ENCODE measurements at places on chromosomes 11 and 22.

- no peak for DNase-seq
Observed at GRCh38 chr11:96055706-96056387, 131.9 kb upstream of the MTMR2 start.

GRCh38 chr22:20431511-20432192 is 6.0 kb downstream of the SCARF2 start:
- DNase-seq: no peak

DNA sequence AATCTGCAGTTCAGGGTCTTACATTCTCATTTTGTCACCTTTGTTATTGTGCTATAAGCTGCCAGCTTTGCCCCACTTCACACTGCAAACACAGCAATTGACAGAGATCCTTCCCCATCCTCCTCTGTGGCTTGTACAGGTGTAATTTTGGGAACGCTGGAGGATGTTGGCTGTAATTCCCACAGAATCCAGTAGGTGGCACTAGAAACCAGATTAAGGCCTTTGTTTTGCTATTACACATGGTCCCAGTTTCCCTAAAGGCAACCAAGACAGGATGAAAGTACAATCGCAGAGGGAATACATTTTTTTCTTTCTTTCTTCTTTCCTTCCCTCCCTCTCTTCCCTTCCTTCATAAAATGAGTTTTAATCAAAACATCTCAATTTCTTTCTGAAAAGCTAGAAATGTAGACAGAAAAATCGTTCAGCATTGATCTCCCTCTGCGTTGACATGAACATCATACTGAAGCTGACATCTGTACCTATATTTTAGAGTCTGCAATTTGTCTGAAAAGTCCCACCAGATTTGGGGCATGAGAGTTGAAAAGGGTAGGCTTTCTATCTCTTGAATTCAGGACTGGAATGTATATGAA is 21.3 kb upstream of the NELL1 start:
- peak; percentile 41 for DNase-seq

GRCh38 chr11:16412525-16413172 is 56.3 kb upstream of the SOX6 start:
- DNase-seq: no peak

GRCh38 chr11:69292221-69292648 is 1.7 kb upstream of the MYEOV start:
- peak; percentile 52 for DNase-seq

- no peak for DNase-seq
Observed at GRCh38 chr11:870127-870413, 27.4 kb downstream of the TSPAN4 start.

DNA sequence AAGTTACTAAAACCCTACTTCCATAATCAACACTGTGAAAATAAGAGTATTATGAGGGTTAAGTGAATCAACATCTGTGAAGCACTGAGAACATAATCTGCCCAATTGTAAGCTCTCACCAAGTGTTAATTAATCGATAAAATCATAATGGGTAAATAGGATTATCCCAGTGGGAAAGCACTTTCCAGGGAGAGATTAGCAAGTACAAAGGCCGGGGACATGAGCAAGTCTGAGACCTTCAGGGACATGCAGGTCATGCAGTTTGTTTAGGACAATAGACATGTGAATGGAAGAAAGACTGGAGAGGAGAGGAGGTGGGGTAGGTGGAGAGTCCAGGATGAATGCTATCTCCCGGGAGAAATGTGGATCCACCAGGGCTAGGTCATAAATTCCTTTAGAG is 57.8 kb upstream of the FIBIN start:
- DNase-seq: no peak

DNA sequence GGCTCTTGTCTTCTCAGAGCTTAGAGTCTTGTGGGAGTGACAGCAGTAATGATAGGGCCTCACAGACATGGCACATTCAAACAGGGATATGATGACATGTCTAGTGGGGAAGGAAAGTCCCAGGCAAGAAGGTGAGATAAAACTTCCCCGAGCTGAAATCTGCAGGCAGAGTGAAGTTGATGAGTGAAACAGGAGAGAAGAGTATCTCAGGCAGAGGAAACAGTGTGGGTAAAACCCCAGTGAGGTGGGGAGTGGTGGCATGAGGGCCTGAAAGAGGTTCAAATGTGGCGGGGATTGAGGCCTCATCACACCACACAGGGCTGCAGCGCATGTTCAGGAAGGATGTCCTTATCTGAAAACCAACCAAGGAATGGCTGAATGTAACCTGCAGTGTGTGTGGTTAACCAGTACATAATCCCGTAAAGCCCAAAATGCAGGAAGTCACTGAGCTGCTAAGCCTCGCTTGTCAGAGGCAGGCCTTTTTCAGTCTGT is 153.8 kb upstream of the E2F8 start:
- DNase-seq: no peak

DNA sequence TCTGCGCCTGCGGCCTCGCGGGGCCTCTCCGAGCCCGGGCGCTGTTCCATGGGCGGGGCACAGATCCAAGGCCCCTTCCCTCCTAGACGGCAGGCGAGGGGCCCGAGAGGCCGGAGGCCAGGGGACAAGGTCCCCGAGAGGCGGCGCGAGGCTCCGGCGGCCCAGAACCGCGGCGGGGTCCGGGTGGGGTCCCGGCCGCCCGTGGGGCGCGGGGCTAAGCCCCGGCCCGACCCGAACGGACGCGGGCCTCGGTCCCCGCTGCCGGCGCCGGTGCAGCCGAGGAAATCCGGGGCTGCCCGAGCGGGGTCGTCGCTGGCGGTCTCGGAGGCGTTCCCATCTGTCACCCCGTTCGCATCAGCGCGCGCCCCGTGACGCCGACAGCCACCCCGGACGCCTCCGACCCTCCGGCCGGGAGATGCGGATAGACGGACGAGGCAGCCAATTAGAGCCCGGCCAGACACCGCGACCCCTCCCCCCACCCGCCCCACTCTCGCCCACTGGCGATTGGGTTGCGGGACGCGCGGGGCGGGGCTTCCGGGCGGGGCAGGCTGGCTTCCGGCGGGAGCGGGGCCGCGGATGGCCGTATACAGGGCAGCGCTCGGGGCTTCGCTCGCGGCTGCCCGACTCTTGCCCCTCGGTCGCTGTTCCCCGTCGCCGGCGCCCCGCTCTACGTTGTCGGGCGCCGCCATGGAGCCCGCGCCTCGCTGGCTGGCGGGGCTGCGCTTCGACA is at the start of gene SELENOO:
SELENOO (plus strand) TSS at position 551 of the 730 bp plus-strand sequence; CDS start at position 577, 26 bp downstream.
- peak; percentile 94 for DNase-seq

DNA sequence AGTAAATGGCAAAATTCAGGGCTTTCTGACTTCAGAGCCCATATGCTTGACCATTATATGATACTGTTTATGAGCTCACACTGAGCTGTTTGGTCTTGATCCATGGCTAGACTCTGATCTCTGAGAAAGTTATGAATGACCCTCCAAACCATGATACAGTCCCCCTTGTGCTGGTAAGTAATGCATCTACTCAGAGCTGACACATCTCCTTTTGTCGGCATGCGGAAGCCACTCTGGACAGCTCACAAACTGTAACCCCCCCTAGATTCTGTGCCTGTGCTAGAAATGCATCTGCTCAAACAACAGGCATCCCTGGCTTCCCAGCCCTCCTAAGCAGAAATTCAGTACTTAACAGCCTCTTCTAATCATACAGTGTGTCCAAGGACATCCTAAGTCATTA is 150.8 kb upstream of the RAG2 start:
- no peak for DNase-seq

GRCh38 chr22:25386538-25386884 is 167.1 kb downstream of the CRYBB2 start:
- no peak for DNase-seq

GRCh38 chr11:76670485-76671236 is at the start of gene LRRC32:
LRRC32 (minus strand) TSS chr11:76670747; CDS start chr11:76665954, 4,793 bp downstream.
- peak; percentile 36 for DNase-seq

DNA sequence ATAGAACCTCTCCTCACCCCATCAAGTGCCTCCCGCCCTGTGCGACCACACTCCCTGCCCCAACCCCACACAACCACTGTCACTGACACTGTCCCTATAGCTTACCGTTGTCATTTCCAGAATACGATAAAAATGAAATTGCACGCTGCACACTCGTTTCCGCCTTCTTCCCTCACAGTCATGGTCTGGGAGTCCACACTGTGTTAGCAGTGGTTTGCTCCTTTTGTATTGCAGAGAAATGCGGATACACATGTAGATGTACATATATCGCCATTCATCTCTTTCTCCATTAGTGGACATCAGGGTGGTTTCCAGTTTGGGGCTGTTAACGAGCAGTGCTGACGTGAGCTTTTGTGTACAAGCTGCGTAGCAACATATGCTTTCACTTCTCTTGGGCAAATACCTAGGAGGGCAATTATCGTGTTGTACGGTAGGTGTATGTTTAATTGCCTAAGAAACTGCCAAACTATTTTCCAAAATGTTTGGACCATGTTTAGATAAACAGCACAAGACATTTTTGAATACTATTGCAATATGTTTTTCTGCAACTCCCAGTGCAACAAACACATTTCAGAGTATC is 59.2 kb upstream of the CD5 start:
- peak; percentile 75 for DNase-seq

Measured in CD4-positive, alpha-beta T cell treated with Interleukin-12 subunit alpha and Interleukin-12 subunit beta, for 1 hour (primary cell).